ENCODE measurements at places on chromosomes 16 and 17.
A peak's percentile ranks its signal among the peaks of the same experiment; 100 is the strongest.

DNA sequence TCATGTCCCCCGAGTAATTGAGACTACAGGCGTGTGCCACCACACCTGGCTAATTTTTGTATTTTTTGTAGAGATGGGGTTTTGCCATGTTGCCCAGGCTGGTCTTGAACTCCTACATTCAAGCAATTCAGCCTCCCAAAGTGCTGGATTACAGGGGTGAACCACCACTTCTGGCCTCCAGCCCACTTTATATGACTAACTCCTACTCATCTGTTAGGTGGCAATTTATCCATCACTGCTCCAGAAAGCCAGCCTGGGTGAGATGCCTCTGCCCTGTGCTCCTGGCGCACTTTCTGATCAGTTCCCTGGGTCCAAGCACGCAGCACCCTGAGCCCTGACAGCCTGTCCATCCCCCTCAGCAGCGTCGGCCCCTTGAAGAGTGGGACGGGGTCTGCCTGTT is 29.4 kb downstream of the ADAM11 start:
- no peak for DNase-seq

GRCh38 chr16:187330-187729 is 7.1 kb downstream of the HBQ1 start:
- no peak for DNase-seq

- DNase-seq: no peak
Observed at GRCh38 chr17:47969930-47970724, 786 bp upstream of the CDK5RAP3 start.

DNA sequence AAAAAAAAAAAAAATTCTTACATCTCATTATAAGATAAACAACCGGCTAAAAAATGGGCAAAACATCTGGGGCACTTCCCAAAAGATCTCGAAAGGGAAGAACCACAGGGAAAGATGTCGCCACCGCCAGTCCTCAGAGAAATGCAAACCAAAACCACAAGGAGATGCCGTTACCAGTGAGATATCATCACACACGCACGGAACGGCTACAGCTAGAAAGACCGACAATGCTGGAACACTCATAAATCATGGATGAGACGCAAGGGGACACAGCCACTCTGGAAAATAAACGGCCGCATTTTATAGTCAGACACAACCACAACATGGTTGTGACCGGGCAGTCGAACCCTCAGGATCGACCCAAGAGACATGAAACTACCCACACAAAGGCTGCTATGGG is 24.5 kb downstream of the WDR45B start:
- DNase-seq: no peak

- DNase-seq: no peak
Observed at GRCh38 chr17:27950995-27951394, 57.8 kb upstream of the LYRM9 start.

DNA sequence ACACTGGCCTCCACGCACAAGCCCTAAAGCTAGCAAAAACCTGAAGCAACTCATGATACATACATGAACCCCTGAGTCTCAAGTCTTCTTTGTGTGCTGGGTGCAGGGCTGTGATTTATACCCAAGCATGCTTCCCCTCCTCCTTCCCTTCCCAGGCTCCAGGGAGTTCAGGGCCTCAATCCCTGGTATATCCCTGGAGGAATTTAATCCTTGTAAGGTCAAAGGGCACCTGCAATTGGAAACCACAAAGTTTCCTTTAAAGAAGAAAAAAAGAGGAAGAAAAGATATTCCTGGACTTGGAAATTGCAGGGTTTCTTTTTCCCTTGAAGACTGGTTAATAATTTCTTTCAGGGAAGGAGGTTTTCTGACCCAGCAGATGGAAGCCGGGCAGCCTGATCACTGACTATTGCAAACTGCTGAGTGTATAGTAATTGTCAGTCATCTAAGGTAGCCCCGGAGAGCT is 182.3 kb downstream of the AATF start:
- DNase-seq: no peak

- DNase-seq: no peak
Observed at GRCh38 chr17:76038050-76038449, 10.9 kb upstream of the EVPL start.

- DNase-seq: peak; percentile 45
Observed at GRCh38 chr16:67451704-67452435, 20.9 kb downstream of the HSD11B2 start.

DNA sequence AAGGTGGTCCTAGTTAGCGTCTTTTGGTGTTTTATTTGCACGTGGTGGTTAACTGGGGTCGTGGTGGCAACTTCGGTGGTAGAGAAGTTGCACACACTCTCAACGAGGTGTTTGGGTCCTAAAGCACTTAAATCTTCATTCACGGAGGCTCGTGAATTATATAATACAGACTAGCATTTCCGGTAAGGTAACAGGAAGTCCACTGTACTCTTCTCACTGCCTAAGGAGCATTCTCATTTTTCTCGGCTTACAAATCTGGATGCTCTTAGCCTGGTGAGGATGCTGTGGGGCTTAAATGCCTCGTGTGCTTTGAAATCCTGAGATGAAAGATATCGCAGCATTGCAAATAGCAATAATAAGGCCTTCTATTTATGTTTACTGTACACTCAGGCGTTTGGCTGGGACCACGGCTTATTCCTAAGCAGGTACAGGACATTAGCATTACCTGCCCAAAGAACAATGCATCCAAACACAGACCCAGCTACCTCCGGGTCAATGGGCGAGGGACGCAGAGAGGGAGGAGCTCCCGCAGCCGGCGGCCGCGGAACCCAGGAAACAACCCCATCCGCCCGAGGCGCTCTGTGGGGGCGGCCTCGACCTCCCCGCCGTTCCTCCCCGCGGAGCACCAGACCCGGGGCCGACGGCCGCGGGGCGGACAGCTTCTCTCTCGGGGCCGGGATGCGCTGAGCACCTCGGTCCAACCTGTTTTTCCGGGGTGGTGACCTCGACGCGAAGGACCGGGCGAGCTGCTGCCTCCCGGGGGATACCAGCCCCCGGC is 856 bp downstream of the DNAJA2 start:
- peak; percentile 45 for DNase-seq

GRCh38 chr17:21689604-21690003 is 2.7 kb upstream of the KCNJ18 start:
- peak; percentile 50 for DNase-seq

- no peak for DNase-seq
Observed at GRCh38 chr17:19264681-19265080, 27.5 kb downstream of the EPN2 start.

- DNase-seq: no peak
Observed at GRCh38 chr16:49277766-49278566, 3.7 kb downstream of the CBLN1 start.

DNA sequence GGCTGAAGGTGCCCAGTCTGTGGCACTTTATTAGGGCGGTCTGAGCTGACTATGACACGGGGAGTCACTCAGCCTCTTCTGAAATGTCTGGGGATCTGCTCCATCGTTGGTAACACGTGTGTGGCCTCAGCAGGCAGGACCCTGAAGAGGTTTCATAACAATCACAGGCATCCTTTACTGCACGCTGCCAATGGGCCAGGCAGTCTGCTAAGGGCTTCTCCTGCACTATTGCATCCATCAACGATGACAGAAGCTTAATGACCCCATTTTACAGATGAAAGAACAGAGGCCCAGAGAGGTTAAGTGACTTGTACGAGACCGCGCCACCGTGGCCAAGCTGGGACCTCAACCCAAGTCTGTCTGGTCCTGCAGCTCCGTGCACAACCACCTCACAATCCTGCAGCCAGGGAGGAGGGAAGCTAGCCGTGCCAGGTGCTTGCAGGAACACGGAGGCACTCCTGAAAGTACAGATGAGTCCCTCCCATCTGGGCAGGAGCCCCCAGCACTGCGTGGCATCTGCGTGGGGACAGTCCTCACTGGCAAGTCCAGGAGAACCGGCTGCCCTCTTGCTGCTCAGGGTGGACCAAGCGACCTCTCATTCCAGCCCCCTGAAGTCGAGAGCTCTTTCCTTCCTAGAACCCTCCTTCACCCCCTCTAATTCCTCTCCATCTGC is 40.0 kb downstream of the RPH3AL start:
- peak; percentile 4 for DNase-seq

DNA sequence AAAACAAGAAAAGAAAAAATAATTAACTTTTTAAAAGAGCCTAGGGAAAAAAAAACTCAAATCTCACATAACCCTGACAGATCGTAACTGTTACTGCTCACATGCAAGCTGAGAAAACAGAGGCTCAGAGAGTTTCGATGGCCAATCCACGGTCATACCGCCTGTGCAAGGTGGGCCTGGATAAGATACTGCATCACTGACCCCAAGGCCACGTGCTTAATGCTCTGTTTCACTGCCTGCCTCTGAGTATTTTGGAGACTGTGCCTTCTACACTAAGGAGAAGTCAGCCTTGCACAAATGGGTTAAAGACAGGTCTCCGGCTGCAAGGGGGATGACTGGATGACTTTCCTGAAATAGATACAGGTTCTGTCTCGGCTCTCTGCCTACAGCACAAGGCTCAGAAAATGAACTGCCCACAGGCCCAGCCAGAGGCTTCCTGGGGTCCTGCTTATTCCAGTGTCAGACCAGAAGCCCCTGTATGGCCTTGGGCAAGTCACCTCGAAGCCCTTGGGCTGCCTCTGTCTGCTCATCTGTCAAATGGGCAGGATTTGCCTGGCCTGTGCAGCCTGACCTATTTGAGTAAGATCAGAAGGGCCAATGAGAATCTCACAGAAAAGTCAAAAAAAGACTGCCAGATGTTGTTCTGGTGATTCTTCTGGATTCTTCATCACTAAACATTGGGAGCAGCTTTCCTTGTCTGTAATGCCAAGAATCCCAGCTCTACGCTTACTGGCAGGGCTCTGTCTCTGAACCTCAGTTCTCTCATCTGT is 25.8 kb downstream of the CNGB1 start:
- no peak for DNase-seq

DNA sequence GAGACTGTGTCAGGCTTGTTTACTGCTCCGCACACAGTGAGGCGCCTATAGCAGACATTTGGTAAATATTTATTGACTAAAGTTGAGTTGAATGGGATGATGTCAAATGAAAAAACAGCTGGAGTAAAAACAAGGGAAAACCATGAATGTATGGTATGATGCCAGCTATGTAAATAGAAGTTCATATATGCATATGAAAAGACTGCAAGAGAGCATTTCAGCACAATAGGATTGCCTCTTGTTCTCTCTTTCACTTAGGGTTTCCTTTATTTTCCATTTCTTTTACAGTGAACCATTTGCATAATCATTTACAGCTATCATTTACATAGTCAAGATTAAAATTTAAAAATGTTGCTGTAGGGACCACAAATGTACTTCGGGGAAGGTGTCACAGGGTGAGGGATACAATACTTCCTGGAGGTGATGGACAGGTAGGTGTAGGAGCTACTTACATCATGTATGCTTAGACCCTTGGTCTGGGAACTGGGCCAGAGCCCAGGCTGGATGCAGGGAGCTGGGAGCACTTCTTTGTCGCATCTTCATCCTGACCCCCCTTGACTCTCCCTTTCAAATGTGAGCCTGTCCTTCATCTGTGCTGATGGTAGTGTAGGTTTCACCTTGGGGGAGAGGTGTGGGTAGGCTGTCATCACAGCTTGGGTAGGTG is 113.3 kb downstream of the UTP18 start:
- no peak for DNase-seq

DNA sequence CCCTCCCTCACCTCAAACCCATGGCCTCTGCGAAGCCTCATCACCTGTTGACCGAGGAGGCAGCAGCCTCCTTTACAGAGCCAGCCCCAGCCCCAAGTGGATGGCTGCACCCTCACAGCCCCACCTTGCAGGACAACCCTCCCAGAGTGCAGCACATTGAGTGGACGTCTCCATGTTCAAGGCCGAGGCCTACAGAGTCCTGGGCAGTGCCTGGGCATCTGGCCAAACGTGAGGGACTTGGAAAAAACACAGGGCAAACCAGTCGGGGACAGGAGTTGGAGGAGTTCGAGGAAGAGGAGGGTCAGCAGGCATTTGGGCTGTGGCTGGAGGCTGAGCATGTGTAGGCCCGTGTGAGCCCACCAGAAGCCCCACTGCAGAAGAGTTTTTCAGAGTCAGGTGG is 39.6 kb downstream of the ACTG1 start:
- no peak for DNase-seq

DNA sequence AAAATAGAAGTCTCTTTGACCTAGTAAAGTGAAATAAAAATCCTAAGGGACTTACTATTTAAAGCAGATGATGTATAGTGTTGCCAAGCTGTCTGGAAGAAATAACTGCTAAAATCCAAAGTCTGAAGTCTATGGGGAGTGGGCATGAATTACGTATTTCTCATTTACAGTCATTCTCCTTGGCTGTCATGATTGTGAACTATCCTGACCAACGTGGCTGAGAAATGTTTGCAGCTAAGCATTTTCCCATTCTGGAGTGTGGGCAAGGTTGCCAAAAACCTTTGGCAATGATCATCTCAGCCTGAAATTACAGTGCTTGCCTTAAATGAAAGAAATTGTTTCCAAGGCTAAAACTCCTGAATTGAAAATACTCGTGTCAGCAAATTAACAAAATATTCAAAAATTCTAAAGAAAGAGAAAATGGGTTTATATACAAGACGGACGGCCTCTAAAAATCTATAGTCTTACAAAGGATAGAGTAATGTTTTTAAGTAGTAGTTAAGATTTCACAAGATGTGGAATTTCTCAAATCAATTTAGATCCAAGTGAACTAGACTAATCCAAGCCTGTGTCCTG is 77.0 kb downstream of the CACNG1 start:
- DNase-seq: peak; percentile 73

- no peak for DNase-seq
Observed at GRCh38 chr17:77332034-77332971, 191.5 kb downstream of the SEC14L1 start.

GRCh38 chr17:2440930-2441329 is 40.1 kb upstream of the MNT start:
- DNase-seq: no peak

DNA sequence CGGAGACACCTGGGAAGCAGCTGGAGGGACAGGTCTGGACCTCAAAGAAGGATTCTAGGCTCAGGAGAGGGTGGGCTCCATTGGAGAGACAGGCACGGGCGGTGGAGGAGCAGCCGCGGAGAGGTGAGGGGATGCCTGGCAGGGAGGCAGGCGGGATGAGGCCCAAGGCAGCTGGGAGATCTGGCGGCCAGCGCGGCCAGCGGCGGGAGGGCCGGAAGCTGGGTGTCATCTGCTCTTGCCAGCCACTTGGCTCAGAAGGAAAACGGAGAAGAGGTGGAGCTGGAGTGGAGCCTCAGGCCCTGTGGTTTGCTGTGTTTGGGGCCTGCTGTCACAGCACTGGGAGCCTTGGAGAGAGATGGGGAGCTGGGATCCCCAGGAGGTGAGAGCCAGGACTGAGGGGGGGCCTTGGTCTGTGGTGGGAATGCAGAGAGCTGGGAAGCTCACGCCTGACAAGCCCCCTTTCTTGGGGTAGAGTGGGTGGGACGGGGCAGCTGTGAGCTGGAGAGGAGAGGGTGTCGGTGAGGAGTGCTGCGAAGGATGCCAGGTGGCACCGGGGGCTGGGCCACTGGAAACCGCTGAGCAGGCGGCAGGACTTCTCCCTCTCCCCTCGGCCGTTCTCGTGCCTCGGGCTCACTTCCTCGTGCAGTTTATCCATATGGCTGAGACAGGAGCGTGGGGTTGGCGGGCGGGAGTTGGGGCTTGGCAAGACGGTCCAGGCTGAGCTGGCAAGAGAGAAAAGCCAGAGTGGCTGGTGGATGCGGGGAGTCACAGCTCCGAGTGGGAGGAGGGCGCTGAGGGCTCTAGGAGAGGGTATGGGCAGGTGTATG is 8.0 kb downstream of the TBC1D24 start:
- peak; percentile 84 for DNase-seq

All from left hindlimb (tissue), 1 donor.